Right lobe of liver (tissue), 6 donors: ENCODE measurements at places on chromosomes 2 and 18. TPM values are rescaled to one million over a fixed set of nuclear protein-coding genes. Genes with fewer than 3 reads are reported as not detected.

Gene KIAA2012
- total RNA-seq, result 0.27 TPM

Gene MAP3K19
- not detected for total RNA-seq

Gene TMEM169
- total RNA-seq, result 0.29 TPM

Gene ZC3H6
- 4.3 TPM for total RNA-seq

Gene NHEJ1
- total RNA-seq, result 5.8 TPM

- no peak for DNase-seq
Measured at GRCh38 chr18:22964722-22965121, 31.6 kb downstream of the RBBP8 start.

DNA sequence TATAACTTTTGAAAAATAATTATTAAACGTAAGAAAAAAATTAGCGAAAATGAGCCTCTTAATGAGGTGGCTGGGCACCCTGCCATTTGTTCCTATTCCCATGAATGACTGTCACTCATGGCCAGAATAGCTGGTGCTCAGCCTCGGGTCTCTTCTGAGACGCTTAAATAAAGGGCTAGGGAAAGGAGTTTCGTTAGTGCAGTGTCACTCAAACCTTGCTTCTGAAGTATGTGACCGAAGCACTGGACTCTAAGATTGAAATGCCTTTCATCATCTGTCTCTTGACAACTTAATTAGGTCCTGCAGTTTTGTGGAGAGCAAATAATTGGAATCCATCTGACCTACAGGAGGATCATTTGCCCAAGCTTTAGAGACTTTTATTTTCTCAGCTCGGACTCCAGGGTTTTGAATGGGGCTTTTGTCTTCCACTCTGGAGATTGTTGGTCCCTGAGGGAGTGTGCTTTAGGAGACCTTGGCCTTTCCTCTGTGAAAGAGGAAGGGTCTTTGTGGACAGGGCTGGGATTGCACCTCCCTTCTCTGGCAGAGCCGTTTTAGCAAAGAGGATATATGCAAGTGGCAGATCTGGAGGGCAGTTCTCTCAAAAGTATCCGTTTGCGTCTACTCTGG lies 42.3 kb upstream of the FHOD3 start:
- no peak for DNase-seq

DNA sequence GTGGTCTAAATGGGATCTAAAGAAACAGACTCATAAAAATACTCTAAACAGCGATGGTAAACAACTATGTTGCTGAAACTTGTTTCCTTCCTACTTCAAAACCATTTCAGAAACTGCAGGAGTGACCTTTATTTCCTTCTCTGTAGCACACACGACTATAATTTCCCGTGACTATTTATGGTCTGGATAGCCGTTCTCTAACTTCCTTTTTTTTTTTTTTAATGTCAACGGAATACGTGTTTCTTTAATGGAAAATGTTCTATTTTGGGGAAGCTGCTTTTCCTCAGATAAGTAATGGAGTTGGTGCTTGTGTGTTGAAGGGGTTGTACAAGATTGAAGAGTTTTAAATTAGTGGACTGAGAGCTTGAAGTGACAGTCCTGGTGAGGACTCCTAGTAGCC lies 224.1 kb downstream of the PHLPP1 start:
- DNase-seq, result no peak

DNA sequence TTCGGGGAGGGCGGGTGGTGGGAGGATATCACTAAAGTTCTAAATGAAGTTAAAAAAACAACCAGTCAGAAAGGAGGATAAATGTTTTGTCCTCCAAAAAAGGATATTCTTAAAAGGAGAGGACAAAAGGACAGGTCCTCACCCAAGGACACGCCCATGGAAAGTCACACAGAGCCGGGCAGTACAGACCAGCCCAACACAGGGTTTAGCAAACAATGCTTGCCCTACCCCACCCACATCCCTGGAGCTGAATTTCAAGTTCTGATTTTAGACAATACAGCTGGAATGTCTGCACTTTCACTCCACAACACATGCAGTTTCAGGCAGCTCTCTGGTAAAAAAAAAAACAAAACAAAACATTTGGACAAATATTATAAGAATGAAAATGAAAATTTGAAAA lies 67.9 kb downstream of the SLC9A4 start:
- no peak for DNase-seq

- no peak for DNase-seq
Measured at GRCh38 chr2:200040831-200041230, 85.4 kb downstream of the MAIP1 start.

DNA sequence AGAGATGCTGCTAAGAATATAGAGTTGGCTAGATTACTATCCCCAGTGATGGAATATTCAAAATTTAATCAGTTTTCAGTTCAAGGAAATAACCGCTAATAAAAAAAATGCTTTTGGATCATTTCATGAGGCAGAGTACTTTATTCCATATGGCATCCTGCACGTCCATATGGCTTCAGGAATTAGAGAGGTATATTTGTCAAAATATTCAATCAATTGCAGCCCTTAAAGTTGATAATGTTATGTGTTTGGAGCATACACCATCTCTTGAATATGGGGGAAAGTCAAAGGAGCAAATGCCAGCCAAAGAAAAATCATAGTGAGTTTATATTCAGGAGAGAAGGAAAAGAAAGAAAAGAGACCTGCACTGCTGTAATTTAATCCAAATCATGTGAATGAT lies 266.4 kb downstream of the TMEM182 start:
- no peak for DNase-seq

GRCh38 chr2:160506371-160507045 lies 12.9 kb upstream of the RBMS1 start:
- DNase-seq, result no peak

- no peak for DNase-seq
Measured at GRCh38 chr2:174666845-174667244, 69.2 kb upstream of the WIPF1 start.

DNA sequence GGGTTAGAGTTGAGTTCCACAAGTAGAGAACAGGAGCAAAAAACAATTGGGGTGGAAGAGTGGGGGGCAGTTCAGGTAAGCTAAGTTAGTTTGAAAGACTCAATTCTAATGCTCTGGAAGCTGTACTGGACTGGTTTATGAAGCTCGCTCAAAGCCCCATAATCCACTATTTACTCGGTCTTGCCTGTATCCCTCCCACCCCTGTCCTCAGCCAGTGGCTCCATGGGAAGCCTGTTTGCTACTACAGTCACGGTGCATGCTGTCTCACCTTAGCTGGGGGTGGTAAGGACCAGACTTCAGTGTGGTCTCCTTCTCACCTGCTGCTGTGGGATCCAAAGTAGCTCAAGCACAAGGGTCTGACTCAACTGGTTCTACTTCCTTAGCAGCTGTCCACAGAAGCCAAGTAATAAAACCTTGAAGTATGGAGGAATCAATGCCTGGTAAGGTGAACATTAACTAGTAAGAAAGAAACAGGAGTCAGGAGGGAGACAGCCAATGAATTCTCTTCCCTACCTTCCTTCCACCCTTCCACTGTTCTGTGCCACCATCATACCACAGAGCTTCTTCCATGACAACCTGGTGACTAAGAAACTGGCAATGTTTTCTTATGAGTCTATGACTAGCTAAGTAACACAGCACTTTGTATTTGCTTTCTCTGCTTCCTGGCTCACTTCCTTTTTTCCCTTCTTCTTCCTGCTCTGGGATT lies 230.8 kb downstream of the SRBD1 start:
- DNase-seq, result no peak

DNA sequence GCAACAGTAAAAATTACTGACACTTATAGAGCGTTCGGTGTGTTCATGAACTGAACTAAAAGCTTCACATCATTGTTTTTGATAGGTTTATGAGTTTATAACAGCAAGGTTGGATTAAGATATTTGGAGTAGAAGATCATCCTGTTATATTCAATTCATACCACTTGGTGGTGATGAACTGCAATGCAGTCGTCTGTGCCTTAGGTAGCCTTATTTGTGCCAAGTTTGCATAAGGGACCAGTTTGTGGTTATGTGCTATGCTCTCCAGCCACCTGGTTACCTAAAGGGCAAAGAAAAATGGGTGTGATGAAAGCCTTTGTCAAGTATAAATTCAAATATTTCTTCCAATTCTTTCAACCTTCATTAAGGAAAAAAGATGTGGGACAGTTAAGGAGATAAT lies 150.9 kb upstream of the KCNH7 start:
- DNase-seq, result no peak

DNA sequence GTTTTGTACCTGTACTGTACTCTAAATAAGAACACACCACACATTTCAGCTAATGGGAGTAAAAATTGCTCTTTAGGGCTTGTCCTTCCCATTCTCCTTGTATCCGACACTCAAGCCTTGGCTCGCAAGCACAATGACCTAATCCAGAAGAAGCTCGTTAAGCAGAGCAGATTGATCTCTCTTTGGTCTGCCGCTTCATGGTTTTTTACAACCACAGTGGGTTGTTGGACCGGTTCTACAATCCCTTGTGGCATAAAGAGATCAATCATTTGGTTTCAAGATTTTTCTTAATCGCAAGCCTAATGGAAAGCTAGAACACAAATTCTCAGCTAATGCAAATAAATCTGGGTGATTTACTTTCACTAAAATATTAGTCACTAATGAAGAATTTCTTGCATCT lies 662.1 kb downstream of the LRP1B start:
- DNase-seq, result no peak

GRCh38 chr2:145958611-145959010 lies 1438.7 kb upstream of the ZEB2 start:
- DNase-seq, result no peak
